Immature natural killer cell (primary cell): ENCODE measurements at places on chromosomes 12 and 14. TPM values are rescaled to one million over a fixed set of nuclear protein-coding genes. Genes with fewer than 3 reads are reported as not detected.
A peak's percentile ranks its signal among the peaks of the same experiment; 100 is the strongest.

PLEK2 gene
- polyA plus RNA-seq = not detected

DNA sequence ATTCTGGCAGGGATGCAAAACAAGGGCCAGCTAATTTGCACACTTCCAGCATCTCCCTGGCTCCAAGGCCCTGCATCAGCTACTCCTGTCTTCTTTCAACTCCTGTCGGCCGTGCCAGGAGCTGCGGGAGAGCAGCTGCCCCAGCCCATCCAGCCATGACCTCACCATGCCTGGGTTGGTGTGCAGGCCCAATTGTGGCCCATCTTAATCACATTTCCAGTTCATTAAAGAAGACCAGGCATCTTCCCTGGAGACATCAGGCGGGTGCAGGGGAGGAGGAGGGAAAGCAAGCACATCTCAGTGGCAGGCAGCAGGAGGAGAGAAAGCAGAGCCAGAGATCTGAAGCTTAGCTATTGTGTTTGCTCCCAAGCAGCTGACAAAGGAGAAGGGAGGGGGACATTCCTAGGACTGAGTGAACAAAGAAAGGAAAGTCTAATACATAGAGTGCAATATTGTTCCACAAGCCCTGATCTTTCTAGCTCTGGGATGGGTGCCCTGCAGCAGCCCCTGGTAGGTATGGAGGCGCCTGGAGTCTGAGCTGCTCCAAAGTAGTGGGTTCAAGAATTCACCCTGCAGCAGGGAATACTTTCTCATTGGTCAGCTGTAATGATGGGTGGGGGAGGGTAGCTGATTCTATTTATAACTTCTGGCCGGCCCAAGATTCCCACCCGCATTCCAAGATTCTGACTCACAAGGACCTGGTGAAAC, 40.1 kb downstream of the VWF start:
- DNase-seq = no peak

LMNTD1 gene
- not detected for polyA plus RNA-seq

DNA sequence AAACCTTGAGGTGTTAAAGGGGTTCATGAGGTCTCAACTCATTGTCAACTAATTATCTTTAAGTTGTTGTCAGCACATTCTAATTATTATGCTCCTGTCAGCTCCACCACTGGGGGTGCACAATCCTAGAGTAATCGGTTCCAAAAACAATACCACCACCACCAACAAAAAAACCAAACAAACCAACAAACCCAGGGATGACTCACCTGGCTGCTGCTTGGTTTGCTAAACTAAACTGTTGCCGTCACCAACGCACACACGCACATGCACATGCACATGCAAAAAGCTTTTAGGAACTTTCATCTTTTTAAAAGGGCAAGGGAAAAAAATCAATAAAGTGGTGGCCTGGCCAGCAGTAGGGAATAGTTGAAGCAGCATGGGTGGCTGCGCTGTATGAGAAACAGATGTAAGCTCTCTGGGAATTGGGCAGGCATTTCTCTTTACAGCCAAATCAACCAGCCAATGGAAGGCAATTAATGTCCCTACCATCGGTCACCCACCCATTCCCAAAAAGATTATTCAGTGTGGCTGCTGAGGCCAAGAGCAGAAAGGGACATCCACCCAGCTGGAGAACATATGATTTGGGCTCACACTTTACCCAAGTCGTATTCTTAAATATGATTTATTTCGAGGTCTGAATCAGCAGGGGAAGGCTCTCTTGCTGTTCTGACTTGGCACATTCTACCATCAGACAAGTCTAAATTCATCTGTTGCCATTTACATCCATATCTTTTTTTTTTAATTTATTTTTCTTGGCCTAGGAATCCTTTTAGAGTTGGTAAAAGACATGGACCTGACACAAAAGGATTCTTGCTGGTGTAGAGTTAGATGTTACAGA, 20.0 kb downstream of the TMEM30B start:
- DNase-seq = no peak

- no peak for DNase-seq
Measured at GRCh38 chr14:68970038-68970612, 9.0 kb downstream of the ACTN1 start.

DNA sequence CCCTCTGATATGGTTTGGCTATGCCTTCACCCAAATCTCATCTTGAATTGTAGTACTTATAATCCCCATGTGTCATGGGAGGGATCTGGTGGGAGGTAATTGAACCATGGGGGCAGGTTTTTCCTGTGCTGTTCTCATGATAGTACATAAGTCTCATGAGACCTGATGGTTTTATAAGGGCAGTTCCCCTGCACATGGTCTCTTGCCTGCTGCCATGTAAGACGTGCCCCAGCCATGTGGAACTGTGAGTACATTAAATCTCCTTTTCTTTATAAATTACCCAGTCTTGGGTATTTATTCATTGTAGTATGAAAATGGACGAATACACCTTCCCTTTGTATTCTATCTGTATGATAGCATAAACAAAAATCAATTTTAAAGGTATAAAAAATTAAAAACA, 333.4 kb upstream of the FBXO33 start:
- no peak for DNase-seq

DNA sequence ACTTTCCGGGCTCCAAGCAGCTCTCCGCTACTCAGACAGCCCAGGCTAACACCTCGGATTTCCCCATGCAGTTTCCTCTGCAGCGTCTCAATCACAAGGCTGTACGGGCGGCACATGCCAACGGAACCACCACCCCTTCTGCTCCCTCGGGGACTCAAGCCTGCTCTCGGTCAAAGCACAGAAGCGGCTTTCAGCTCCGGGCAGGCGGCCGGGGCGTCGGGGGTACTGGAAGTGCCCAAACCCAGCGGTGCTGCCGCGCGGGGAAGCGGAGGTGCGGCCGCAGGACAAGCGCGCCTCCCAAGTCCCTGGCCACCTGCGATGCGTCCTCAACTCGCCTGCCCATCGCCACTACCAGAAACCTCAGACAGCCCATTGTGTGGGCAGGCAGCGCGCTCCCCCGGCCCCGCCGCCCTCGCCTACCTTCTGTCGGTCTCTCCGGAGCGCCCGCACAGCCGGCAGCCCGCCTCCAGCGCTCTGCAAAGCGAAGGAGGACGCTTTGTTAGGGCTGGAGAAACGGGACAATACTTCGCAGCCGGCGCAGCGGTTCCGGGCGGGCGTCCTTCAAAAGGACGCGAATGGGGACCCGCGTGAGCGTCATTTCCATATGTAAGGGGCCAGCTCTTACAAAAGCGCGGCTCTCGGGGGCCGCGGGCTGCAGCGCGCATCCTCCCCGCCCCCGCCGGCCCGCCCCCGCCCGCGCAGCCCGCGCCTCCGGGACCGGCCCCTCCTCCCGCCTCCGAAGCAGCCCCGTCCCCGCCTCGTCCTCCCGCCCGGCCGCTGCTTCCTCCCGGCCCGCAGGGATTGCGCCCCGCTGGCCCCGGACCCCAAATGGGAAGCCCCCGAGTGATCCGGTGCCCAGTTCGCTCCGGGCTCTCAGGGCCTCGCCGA, 674 bp downstream of the NIN start:
- peak; percentile 67 for DNase-seq

KRT85 gene
- not detected for polyA plus RNA-seq

CLEC1A gene
- not detected for polyA plus RNA-seq

GRCh38 chr12:55906056-55906455, 21.6 kb downstream of the PYM1 start:
- DNase-seq = no peak

SLC7A8 gene
- 0.45 TPM for polyA plus RNA-seq
